ENCODE measurements at places on chromosomes 2 and 18.

DNA sequence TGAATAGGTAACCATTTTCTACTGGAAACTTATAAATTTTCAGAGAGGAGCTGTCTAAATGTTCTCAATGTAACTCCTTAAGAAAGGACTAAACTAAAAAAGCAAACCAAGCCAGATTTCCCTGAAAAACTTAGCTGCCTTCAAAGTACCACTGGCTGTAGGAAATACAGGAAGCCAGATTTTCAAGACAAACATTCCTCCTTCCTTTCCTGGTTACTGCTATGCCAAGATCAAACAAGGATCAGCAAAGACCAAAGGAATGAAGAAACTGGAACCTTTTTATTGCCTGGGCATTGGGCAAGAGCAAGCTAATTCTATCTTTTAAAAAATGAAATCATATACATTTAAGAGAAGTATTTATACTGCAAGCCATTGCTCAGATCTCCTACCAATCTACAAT, 212.7 kb downstream of the DYM start:
- no peak for DNase-seq

GRCh38 chr18:478681-479080, 21.8 kb downstream of the COLEC12 start:
- no peak for DNase-seq

DNA sequence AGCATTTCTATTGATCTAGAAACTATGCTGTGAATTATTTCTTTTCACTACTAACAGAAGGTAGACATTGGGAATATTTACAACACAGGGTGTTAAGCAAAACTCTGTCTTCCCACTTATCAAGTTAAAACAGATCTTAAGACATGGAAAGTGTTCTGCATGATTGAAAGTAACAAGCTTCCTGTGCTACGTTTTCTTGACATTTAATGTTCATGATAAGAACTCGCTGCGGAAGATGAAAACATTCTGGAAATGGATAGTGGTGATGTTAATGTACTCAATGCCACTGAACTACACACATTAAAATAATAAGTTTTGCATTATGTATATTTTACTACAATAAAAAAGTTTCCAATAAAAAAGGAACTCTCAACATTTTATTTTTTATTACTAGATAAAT, 74.4 kb upstream of the SCN7A start:
- no peak for DNase-seq

DNA sequence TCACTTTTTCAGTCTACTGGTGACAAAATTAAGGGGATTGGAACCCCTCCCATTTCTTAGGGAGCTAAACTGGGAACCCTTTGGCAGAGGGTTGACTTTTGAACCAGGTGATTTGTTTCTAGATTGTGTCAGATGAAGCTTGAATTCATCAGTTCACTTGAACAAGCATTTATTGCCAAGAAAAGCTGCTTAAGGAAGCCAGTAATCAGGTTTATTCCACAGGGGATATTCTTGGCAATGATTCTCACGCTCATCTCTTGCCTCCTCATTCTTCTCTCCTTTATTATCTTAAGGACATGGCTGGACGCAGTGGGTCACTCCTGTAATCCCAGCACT, 101.0 kb downstream of the ALPK2 start:
- no peak for DNase-seq

DNA sequence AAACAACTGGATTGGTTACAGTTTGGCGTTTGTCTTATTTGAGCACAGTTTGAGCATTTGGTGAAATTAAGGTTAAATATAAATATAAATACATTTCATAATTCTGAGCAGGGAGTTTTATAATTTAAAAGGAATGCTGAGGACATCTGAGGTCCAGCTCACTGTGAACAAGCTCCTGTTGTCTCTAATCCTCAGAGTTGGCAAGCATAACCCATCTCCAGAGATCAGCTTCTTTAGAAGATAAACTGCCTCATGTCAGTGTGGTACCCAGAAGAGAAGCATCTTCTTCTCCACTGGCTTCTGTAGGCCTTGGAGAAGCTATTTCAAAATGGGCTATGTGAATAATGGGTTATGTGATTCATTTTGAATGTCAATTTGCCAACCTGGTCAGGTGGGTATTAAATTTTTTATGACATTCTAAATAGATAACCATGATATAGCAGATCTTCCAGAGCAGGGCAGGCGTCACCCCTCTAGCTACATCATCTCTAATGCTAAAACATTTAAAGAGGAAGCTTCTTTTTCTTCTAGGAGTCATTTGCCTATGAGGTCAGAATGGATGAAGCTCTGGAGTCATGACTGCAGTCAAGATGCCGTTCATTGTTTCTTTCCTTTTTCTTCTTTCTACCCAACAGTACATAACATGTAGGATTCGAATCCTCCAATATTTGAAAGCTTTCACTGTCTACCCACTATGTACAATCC, 324.0 kb downstream of the RNF144A start:
- DNase-seq, result no peak

DNA sequence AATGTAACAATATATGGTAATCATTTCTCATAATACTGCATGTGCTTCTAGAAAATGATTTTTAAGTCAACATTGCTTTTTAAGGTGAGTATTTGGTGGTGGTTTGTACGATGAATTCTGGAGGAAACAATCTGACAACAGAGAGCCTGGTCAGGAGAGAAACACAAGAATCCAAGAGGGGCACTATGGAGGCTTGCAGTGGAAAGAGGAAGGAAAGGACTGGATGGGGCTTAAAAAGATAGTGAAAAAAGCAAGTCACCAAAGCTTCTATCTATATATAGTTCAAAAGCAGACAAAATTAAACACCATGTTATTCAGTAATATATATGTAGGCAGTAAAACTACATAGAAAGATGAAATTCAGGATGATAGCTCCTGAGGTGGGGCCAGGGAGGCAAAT, 109.4 kb upstream of the SERTAD2 start:
- no peak for DNase-seq

GRCh38 chr2:20390524-20391123, 40.0 kb upstream of the PUM2 start:
- no peak for DNase-seq

Data from activated CD4-positive, alpha-beta T cell treated with anti-CD3 and anti-CD28 coated beads, Interleukin-2, amount 10 ng/mL, durations not matched to agents 7 days and 5 days (primary cell).